ENCODE measurements at places on chromosomes 7 and 10.

DNA sequence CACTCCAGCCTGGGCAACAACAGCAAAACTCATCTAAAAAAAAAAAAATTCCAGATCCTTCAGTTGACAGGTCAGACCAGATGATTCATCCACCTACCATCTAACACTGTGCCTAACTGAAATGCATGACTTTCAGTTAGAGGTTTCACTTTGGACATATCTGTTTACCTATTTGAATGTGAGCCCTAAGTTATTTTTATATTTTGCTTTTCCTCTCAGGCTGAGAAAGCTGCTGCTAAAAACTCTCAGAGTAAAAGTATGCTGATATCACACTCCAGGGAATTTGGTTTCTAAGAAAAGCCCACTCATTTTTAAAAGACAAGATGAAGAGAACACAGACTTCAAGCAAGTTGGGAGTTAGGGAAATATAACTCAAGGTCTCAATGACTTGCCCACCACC is 126.0 kb downstream of the SGMS1 start:
- no peak for DNase-seq

- no peak for DNase-seq
Measured at GRCh38 chr7:131861620-131862346, 305.4 kb upstream of the PODXL start.

GRCh38 chr10:76274933-76275332 is 843.5 kb downstream of the LRMDA start:
- DNase-seq = no peak

GRCh38 chr10:117889664-117890063 is 157.1 kb downstream of the RAB11FIP2 start:
- no peak for DNase-seq

DNA sequence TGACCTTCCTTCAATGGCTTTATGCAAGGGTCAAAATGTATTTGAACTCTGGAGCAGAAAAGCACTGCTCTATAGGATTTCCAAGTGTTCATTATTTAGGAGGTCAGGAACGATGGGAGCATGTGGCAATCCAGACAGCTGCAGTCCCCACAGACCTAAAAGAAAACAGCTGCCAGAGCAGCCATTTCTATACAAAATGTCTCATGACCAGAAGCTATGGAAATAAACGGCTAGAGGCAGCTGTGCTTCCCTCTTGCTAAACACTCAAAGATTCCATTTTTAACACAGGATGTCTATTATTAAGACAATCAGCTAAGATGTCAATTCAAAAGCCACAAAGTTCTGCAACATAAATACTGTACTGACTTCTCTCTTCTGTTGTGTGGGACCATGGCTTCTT is 879.1 kb upstream of the C7orf33 start:
- no peak for DNase-seq

- DNase-seq = no peak
Measured at GRCh38 chr7:50214771-50215170, 89.7 kb upstream of the IKZF1 start.

DNA sequence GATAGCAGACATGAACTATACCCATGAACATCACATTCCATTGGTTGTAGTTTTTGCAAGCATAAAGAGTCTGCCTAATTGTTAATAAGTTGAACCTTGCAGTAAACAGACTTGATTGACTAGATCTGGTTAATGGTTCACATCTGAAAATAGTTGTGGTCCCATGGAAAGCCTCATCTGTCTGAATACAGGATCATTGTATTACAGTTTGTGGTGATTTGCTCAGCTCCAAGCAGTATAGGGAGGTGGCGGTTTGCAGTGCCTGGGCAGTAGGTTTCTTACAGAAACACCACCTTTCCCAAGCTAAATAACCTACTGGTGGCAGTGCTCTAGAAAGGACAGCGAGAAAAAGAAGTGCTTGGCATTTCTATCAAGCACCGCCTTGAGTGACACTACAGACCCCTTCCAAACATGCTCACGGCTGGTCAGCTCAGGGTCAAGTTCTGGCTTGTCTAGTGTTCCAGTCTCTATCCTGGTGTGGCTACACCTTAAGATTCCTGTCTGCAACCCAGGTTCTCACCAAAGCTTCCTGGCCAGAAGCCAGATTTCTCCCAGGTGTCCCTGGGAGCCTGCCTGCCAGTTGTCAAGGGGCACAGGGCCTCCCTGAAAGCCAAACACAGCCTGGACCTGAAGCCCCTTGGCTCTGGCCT is 119.9 kb downstream of the FANK1 start:
- no peak for DNase-seq

DNA sequence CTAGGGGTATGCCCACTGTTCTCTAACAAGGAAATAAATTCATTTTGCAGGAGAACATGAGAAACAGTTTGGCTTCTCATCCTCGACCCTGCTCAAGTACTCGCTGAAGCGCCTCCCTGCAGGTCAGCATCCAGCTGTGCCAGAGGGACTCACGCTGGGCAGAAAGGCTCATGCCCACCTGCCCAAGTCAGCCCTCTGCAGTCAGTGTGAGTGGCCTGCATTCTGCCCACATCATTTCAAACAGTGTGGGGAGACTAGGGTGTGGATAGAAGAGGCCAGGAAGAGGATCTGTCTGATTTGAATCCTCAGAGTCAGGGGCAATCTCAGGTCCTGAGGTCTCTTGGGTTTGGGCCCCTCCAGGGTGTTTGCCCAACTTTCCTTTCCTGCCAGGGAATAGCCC is 297.8 kb downstream of the ELMO1 start:
- no peak for DNase-seq

GRCh38 chr7:51601461-51601860 is 284.9 kb upstream of the COBL start:
- DNase-seq = no peak

DNA sequence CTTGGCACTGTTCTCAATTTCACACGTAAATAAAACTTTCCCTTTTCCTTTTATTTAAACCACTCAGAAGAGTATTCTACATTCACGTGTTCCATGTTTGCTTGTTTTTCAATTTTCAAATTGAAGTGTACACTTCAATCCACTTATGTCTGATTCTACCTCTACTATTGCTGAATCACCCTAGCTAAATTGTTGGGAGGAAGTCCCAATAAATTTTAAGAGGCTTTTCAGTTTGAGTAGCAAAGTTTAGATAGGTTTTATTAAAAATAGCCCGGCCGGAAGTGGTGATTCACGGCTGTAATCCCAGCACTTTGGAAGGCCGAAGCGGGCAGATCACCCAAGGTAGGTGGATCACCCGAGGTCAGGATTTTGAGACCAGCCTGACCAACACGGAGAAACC is 1414.7 kb upstream of the CELF2 start:
- DNase-seq = no peak

GRCh38 chr7:18426564-18427226 is 68.9 kb upstream of the HDAC9 start:
- no peak for DNase-seq

DNA sequence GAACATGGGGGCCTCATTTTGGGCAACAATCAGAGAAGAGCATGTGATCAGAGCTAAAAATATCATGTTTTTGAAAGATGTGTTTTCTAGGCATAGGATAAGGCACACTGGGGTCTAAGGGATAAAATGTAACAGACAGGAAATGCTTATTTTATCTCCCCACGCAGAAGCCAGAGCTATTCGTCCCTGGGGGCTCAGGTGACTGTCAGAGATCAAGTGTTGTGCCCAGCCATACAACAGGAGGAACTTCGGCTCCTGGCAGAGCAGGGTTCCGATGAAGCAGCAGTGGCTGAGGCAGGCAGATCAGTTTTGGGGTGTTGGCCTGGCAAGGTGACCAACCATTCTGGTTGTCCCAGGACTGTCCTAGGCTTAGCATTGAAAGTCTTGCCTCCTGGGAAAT is 15.2 kb downstream of the NPY start:
- DNase-seq = no peak

- no peak for DNase-seq
Measured at GRCh38 chr7:138374119-138374693, 85.9 kb upstream of the TRIM24 start.

- DNase-seq = peak; percentile 56
Measured at GRCh38 chr7:100865938-100866728, 1.1 kb upstream of the TRIP6 start.

GRCh38 chr7:777728-778078 is 50.6 kb upstream of the PRKAR1B start:
- DNase-seq = no peak

DNA sequence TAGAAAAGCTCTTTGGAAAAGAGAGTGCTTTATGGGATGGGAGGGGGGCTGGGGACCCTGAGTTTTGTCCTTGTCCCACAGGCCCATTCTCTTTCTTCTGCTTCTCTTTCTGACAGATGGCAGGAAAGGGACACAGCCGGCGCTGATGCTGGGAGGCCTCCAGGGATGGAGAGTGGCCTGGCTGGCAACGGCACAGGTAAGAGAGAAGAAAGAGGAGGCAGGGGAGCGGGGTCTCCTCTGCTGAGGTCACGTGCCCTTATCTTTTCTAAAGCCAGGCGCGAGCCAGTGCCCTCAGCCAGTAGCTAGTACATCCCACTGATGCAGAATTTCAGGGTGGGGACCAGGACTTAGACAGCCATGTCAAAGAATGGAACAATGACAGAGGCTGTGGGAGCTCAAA is 9.2 kb downstream of the ZNF775 start:
- DNase-seq = no peak

- no peak for DNase-seq
Measured at GRCh38 chr7:1677206-1678080, 7.4 kb downstream of the ELFN1 start.

DNA sequence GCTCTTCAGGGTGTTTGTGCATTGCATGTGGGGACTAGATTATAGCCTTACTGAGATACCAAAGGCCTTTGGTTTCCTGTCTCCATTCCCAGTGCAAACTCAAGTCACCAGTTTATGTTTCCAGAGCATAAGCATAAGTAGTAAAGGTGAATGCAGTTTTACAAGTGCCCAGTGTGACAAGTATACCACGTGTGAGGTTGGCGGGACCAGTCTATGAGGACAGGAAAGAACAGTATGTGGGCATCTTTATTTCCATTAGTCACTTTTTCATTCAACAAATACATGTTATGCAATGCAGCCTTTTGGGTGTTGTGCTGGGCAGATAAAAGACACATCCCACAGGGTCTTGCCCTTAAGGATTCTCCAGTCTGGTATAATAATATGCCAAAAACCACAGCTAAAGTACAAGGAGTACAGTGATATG is 146.5 kb downstream of the ARID5B start:
- DNase-seq = no peak

DNA sequence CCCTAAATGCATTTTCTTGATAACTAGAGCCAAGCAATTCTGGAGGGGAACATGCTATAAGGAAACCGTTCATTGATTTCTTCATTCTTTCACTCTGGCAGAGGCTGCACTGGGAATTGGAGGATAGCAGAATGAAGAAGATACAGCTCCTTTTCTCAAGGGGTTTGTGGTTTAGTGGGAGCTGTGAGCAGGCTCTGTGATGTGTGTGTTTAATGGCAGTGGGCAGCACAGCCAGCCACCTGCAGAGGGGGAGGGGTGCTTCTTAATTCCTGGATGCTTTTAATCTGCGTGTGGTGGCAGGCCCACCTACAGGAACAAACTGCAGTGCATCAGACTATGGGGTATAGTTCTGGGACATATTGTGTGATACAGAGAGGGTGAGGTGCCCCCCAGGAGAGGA is 31.9 kb downstream of the RPS24 start:
- no peak for DNase-seq

DNA sequence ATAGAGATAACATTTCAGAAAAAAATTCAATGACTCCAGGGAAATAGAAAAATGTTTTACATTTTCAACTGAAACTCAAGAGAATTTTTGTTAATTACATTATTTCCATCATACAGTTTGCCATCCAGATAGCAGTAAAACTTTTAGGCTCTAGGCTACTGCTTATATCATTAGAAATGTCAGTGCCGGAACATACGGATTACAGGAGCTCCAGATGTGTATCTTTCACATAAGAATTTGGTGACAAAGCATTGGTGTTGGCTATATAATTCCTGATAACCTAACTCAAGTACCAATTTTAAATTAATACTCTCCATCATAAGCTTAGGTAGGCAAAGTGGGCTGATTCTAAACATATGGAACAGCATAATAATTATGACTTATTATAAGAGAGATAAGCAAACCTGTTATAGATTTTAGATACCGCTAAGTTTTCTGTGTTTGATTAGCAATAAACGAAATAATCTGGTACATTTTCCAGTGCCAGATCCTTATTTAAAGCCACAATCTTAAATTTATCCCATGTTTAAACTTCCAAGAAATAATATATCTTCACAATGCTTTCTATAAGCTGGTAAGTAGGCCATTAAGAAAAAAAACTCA is 637.9 kb downstream of the NXPH1 start:
- no peak for DNase-seq

DNA sequence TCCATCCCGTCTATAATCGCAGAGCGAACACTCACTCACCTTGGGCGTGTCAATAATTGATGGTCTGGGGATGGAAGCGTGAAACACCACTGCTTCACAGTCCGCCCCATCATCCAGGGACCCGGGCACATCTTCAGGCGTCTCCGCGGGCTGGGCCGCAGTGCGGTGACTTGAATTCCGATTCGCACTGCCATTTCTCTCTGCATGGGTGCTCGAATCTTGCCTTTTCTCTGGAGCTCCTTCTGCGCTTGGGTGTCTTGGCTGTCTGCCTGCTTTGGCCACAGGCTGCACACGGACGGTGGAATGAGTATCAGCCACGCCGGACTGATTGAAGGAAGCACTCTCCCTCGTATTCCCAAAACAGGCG is 500 bp downstream of the FAM107B start:
- no peak for DNase-seq

DNA sequence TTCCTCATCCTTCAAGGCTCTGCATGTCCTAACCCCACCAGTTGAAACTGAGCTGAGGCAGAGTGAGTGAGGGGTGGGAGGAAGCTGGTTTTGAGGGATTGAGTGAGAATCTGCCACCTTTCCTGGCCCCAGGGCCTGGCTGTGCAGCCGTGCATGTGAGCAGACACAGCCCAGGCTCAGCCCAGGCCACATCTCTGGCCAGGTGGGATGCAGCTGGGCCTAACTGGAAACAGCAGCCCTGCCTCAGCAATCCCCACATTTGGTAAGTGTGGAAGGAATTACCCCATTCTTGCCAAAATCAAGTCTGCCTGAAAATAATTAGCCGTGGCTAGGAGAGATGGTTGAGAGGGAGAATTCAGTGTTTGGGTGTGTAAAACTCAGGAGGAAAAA is 116.6 kb downstream of the NEURL1 start:
- no peak for DNase-seq

DNA sequence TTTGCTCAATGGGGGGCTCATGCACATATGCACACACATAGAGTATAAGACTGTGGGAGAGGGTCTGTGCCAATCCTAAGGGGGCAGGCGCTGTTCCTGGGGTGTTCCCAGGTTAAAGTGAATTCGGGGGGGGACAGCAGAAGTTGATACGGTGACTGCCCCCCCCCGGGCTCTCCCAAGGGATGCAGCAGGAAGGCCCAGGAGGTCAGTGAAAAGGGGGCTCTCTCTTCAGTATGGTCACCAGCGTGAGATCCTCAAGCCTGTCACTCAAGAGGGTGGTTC is 32.4 kb downstream of the SPDYE6 start:
- DNase-seq = no peak

DNA sequence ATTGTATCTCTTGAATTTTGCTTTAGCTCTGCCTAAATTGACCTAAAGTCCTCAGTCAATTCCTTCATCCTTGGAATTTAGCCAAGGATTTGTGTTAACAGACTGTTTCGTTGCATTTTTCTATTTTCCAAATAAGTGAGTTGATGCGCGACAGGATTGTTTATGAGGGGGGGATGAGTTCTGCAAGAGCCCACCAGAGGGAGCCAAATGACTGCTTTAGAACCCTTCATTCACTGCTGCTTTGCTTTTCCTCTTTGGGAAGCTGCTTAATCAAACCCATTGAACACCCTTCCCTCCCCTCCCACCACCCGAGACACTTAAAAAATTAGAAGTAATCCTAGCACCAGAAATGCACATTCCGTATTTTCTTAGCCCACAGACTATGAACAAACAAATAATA is 33.7 kb upstream of the PTF1A start:
- DNase-seq = no peak
